ENCODE measurements at places on chromosomes 4 and X.

DNA sequence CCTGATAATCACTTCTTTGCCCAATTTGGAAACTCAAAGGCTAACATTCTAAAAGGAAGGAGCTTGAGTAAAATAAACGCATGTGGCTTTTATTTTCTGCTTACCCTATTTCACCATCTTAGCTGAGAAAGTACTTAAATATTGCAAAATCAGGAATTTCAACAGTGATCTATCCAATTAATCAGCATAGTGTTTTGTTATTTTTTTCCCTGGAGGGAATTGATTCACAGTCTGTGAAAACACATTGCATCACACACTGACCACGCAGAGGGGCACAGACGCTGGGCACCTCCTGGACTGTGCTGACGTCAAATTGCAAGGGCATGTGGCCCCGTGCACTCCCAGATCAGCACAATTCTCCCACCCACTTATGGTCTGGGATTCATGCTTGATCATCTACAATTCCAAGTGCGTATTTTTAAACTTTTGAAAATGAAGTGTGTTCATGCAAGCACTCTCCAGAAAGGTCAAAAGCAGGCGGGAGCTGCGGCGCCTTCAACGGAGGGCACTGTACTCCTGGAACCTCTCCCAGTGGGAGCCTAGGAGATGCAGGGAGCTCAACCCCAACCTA is 320.6 kb upstream of the PPARGC1A start:
- DNase-seq, result no peak

- peak; percentile 82 for DNase-seq
Measured at GRCh38 chr4:57194068-57194611, 84.0 kb upstream of the IGFBP7 start.

- no peak for DNase-seq
Measured at GRCh38 chr4:105714071-105714521, 5.5 kb downstream of the GSTCD start.

DNA sequence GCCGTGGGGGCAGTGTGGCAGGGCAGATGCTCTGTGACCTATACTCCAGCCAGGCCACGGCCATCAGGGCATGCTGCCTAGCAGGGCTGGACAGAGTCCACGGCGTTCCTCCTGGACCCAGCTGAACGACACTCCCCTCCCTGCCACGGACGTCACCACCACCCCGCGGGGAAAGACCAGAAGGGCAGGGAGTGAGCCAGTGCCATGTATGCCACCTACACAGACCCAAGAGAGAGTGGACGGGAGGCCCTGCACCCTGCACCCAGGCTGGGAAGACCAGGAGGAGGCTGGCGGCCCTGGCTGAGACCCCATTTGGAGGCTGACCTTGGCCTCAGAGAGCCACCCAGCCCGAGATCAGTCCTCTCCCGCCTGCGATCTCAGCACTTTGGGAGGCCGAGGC is 101.9 kb downstream of the FAM53A start:
- DNase-seq, result no peak

GRCh38 chr4:52894443-52894842 is 32.3 kb downstream of the RASL11B start:
- DNase-seq, result no peak

- no peak for DNase-seq
Measured at GRCh38 chr4:20026456-20026855, 225.2 kb upstream of the SLIT2 start.

- DNase-seq, result no peak
Measured at GRCh38 chr4:115664285-115664684, 550.9 kb upstream of the NDST4 start.

GRCh38 chrX:32455704-32456103 is 755.6 kb downstream of the DMD start:
- no peak for DNase-seq

All from kidney (tissue), 22 donors.